Activated CD4-positive, alpha-beta memory T cell treated with anti-CD3 and anti-CD28 coated beads for 36 hours (primary cell): ENCODE measurements at places on chromosomes 4 and X. TPM values are rescaled to one million over a fixed set of nuclear protein-coding genes. Genes with fewer than 3 reads are reported as not detected.

The BMP15 gene
- not detected for total RNA-seq

The ABHD18 gene
- 17.3 TPM for total RNA-seq

DNA sequence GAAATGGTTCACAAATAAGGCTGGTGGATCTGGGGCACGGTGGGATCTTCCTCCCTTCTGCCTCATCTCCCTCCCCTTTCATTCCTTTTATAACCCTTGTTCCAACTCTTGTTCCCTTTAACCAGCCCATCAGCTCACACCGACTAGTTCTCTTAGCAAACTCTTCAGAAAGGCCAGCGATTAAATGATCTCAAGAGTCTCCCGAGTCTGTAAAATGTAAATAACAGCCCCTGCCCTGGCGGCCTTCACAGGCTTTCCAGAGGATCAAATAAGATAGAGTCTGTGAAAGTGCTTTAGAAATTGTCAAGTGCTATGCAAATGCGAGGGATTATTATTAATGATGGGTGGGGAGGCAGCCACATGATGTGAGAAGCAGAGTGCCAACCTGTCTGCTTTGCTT is 27.1 kb downstream of the TSC22D3 start:
- DNase-seq, result no peak

GRCh38 chr4:835148-836002 is 9.4 kb upstream of the CPLX1 start:
- no peak for DNase-seq

DNA sequence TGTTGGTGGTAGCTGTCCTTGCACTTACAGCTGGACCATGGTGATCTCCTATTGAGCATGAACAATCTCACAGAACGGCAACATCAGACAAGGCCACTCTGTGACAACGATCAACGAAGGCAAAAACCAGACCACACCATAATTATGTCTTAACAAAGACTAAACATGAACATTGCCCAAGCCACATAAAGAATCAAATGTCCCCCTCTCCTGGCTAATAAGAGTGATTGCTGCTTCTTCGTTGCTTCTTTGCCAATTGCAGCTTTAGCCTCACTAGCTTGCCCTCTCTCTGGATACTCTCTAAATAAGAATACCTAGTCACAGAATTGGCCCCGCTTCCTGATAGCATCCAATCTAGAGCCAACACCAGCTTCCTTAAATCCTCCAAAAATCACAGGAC is 41.5 kb upstream of the PGRMC1 start:
- no peak for DNase-seq

The PNMA6F gene
- total RNA-seq, result not detected

The ELK1 gene
- total RNA-seq, result 93.6 TPM

The SGCB gene
- total RNA-seq, result 14.3 TPM

The SHROOM3 gene
- total RNA-seq, result not detected

DNA sequence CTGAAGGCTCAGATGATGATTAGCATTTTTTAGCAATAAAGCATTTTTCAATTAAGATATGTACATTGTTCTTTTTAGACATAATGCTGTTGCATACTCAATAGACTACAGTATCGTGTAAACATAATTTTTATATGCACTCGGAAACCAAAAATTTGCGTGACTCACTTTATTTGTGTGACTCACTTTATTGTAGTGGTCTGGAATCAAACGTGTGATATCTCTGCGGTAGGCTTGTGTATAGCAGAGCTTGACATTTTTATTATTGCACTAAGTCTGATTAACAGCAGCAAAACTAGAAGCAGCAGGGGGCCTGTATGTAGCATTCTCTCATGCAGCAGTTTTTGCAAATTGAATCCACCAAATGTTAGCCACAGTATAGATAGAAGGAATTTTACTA is 119.1 kb upstream of the PRDX4 start:
- DNase-seq, result no peak

DNA sequence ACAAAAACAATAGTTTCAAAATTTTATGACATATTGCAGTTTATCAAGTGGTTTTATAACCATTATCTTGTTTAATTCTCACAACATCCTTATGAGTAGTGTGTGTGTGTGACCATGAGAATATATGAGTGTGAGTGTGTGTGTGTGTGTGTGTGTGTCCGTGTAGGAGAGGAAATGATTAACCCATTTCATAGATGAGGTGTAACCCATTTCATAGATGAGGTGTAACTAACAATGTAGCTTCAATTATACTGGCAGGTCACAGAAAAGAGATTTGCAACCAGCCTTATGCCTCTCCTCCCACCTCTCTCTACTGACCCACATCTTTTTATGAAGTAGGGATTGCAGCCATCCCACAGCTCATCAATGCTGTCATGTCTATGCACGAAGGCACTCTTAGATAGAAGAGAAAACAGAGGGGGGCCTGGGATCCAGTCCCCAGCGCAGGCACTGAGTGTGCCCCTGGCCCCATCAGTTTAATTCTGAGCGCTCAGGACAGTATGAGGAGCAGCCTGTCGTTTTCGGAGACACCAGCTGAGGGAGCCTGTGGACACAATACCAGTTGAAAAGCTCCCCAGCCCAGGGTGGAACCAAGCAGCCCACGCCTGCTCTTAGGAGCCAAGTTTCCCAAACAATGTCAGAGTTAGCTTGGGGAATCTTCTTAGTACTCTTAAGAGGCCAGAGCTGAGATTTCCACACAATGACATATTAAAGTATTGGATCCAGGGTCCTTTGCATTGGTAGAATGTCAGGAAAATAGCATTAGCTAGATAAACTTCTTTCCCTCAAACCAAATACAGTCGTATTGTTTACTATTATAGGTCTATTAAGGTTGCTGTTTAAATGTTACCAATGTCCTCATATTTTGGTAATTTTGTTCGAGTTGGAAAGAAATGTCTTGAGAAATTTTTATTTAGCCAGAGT is 88.6 kb downstream of the PALLD start:
- DNase-seq, result peak; percentile 43

- DNase-seq, result peak; percentile 29
Measured at GRCh38 chr4:1855333-1856070, 454 bp downstream of the LETM1 start.
